ENCODE measurements at places on chromosomes 16 and 17.

GRCh38 chr17:9368631-9369030 is 207.0 kb downstream of the STX8 start:
- no peak for DNase-seq

DNA sequence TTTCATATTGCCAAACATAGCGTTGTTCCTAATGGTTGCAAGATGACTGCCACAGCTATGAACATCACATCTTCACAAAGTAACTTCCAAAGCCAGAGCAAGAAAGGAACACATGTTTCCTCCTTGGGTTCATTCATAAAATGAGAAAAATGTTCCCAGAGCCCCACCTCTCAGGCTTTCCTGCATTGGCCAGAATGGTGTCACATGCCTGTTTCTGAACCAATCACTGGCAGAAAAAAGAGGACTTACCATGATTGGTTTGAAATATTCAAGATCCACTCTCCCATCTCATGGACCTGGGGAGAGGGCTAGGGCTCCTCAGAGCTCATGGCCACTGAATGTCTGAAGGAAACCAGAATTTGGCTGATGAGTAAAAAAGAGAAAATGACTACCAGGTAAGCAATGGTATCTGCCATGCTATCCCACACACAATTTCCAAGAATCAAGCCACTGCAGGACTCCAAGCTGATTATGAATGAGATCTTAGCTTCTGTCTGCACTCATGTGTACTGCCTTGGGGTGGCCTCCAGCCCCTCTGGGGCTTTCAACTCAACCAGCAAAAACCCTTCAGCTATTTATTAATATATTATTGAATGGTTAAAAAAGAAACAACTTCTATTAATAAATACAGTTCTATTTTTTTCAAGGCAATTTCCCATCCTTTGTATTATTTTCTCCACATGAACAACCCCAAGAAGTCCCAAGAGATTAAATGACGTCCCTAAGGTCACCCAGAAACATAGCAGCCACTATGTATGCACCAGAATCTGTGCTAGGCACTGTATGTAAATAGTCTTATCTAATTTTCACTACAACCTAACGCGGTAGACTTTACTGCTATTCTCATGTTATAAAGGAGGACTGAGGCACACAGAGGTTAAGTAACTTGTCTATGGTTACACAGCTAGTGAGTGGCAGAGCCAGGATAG is 61.4 kb upstream of the TMC5 start:
- DNase-seq: no peak

DNA sequence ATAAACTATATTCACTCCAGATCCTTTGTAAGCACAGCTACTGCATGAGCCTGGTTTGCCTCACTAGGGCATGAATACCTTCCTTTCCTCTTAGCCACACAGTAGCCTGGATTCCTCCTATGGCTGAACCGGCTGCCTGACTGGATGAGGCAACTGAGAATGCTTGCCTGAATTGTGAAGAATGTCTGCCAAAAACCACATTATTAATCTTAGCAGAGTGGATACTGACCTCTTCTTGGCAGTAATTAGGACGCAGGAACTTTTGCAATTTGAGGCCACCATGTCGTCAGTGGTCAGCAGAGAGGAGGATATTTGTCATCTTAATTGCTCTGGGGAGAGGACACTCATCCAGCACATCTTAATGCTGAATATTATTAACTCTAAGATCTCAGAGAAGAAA is 651.8 kb upstream of the GOT2 start:
- DNase-seq: no peak

- no peak for DNase-seq
These were observed 11.2 kb downstream of the NLK start for GRCh38 chr17:28053725-28054124.

GRCh38 chr17:5097101-5097834 is 14.4 kb downstream of the ZNF232 start:
- no peak for DNase-seq

DNA sequence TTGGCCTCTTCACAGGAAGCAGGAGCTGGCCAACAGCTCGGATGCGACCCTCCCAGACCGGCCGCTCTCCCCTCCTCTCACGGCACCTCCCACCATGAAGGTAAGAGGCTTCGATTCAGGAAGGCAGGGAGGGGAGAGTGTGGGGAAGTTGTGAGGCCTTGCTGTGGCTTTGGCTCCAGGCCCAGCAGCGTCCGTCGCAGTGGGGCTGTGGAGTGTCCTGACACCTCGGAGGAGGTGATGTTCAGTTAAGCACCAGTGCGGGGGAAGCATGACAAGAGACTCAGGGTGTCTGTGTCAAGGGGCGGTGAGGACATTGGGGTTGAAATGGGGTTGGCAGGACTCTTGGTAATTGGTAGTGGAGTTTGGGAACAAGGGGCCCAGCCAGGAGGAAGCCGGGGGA is 109.0 kb downstream of the RAP1GAP2 start:
- no peak for DNase-seq

DNA sequence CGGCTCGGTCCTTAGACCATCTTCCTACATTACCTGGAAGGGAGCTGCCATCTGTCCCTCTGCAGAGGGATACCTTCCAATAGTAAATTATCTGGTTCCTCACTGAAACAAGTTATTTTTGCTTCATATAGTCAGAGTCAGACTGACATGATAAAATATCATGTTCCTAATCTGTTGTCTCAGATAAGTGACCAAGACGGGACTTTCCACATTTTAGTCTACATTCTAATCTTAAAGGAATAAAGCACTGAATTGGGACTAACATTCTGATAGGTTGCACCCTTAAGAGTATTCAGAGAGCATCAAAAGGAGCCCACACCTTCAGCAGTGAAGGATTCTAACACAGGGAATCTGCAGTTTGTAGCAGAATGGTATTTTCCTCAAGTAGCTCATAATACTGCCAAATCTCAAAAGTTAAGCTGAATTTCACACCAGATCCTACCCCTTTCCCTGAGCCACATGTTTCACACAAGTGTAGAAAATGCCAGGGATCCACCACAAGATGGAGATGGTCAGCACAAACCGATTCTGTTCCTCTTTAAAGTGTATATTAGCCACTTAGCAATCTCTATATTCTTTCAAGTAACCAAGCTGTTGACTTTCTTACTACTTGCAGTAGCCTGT is 13.4 kb downstream of the GINS2 start:
- DNase-seq: no peak

DNA sequence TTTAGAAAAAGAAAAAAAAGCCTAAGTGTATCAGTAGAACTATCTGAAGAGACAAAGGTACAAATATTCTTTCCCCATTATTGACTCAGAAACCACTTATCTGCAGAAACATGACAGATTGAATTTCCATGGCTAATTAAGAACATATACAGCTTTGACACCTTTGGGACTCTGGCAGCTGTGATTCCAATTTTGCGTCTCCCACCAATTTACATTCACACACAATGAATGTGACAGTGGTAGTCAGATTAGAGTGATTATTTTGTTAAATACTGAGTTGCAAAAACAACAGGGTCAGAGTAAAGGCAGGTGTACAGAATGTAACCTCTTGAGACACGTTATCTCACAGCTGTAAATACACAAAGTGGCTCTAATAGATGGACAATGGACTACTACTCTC is 5.3 kb upstream of the PPM1D start:
- no peak for DNase-seq

DNA sequence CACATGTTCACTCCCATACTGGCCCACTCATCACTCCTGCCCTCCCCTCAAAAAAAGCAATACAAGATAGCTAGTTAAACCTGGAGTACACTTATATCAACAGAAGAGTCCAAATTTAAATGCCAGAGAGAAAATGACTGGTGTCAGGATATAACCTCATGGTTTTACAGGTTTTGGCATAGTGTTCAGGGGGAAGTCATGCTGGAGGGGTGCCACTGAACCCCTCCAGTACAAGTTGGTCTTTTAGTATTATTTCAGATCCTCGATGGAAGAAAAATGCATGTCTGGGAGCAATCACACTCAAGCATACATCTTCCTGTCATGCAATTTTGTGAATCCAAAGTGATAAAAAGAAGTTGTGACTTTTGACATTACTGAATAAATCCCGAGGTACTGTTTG is 10.5 kb downstream of the NACA2 start:
- no peak for DNase-seq

DNA sequence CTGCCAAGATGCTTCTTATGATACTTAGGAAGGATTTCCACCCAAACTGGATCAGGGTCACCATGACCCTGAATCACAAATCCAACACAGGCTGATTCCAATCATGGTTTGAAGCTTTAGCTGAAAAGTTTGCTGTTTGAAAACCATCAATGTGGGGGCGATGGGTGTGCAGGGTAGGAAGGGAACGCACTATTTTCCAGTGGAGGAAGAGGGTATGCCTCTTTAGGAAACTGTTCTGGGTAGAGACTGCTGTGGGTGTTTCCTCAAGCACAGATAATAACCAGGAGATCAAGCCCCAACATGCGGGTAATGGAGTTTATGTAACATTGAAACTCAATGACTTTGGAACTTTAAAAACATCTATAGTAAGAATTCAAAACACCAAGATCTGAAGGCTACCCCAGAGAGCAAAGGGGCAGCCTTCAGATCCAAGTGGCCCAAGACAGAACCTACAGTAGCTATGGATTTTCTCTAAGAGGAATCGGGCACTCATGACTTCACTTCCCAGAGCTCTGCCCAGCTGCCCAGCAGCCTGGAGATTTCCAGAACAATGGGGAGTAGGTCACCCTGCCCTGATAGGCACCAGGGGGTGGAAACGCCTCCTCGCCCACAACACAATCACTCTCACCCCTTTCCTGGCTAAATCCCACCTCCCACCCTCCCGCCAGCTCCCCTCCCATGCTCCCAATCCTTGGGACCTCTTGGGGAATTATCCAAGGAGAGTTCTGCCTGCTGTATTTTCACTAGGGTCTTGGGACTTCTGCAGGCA is 22.8 kb downstream of the TRIM25 start:
- no peak for DNase-seq
